ENCODE measurements at places on chromosomes 2 and 18. TPM values are rescaled to one million over a fixed set of nuclear protein-coding genes. Genes with fewer than 3 reads are reported as not detected.

The KIF1A gene
- 1.5 TPM for total RNA-seq

The GCFC2 gene
- 21.9 TPM for total RNA-seq

The CXCR1 gene
- 0.53 TPM for total RNA-seq

The FAM110C gene
- total RNA-seq = 0.16 TPM

The CD207 gene
- not detected for total RNA-seq

The CAD gene
- total RNA-seq = 85.1 TPM

The SKA1 gene
- 46.3 TPM for total RNA-seq

The MTCL1 gene
- 1.6 TPM for total RNA-seq

The GAREM2 gene
- total RNA-seq = 2.8 TPM

The POLR1A gene
- total RNA-seq = 40.8 TPM

The ACVR1 gene
- total RNA-seq = 13.6 TPM

The SLC66A2 gene
- 23.2 TPM for total RNA-seq

The HOXD8 gene
- total RNA-seq = not detected

The ABCG5 gene
- not detected for total RNA-seq

The XDH gene
- total RNA-seq = not detected

The SCYGR4 gene
- not detected for total RNA-seq

The LAMA3 gene
- total RNA-seq = 0.63 TPM

The PLEKHA3 gene
- 22.3 TPM for total RNA-seq

The UGT1A9 gene
- total RNA-seq = not detected

The CXCR4 gene
- total RNA-seq = 226 TPM

The CDKL4 gene
- 1.1 TPM for total RNA-seq

The ALLC gene
- total RNA-seq = not detected

The GCG gene
- not detected for total RNA-seq

The ARHGAP28 gene
- not detected for total RNA-seq

The DSG1 gene
- total RNA-seq = not detected

The ANKRD30BL gene
- total RNA-seq = not detected

The AGXT gene
- not detected for total RNA-seq

The HOXD12 gene
- total RNA-seq = not detected

The TSPYL6 gene
- total RNA-seq = not detected

The TRAPPC8 gene
- total RNA-seq = 42.1 TPM

The SLC23A3 gene
- total RNA-seq = 2.0 TPM

The TRIM43 gene
- not detected for total RNA-seq

The MAT2A gene
- 264 TPM for total RNA-seq

The TMEM200C gene
- total RNA-seq = not detected

The PTPRN gene
- total RNA-seq = not detected

The TUBB8B gene
- total RNA-seq = not detected

The GNAL gene
- total RNA-seq = not detected

The FLACC1 gene
- total RNA-seq = 2.8 TPM

The GRHL1 gene
- total RNA-seq = 0.55 TPM

The SOWAHC gene
- not detected for total RNA-seq

The HTR2B gene
- total RNA-seq = not detected

The ANKRD62 gene
- not detected for total RNA-seq

The NGEF gene
- total RNA-seq = not detected

The EIF2B4 gene
- total RNA-seq = 37.0 TPM

The CREG2 gene
- not detected for total RNA-seq

The NEB gene
- 0.40 TPM for total RNA-seq

The NEU2 gene
- not detected for total RNA-seq

The CRACDL gene
- 0.97 TPM for total RNA-seq

The YPEL5 gene
- 34.9 TPM for total RNA-seq

The OTX1 gene
- total RNA-seq = not detected

The SNRNP200 gene
- 177 TPM for total RNA-seq

The PLCD4 gene
- total RNA-seq = 0.26 TPM
